ENCODE measurements at places on chromosomes 6 and 20.
A peak's percentile ranks its signal among the peaks of the same experiment; 100 is the strongest.

- no peak for DNase-seq
These were observed 222.8 kb upstream of the PLN start for GRCh38 chr6:118325220-118325860.

GRCh38 chr20:46213946-46214823 is 94.1 kb downstream of the CDH22 start:
- DNase-seq: no peak

GRCh38 chr20:51563486-51564332 is 21.2 kb upstream of the NFATC2 start:
- peak; percentile 70 for DNase-seq

- DNase-seq: no peak
These were observed 284.0 kb upstream of the RUNX2 start for GRCh38 chr6:45044086-45044485.

- no peak for DNase-seq
These were observed 4.0 kb downstream of the TTPAL start for GRCh38 chr20:44479643-44480042.

- DNase-seq: no peak
These were observed 20.7 kb upstream of the TRIM27 start for GRCh38 chr6:28944412-28944865.

GRCh38 chr6:31689249-31690110 is 8.6 kb upstream of the LY6G5C start:
- no peak for DNase-seq

GRCh38 chr20:24499472-24499871 is 30.0 kb downstream of the SYNDIG1 start:
- DNase-seq: no peak

DNA sequence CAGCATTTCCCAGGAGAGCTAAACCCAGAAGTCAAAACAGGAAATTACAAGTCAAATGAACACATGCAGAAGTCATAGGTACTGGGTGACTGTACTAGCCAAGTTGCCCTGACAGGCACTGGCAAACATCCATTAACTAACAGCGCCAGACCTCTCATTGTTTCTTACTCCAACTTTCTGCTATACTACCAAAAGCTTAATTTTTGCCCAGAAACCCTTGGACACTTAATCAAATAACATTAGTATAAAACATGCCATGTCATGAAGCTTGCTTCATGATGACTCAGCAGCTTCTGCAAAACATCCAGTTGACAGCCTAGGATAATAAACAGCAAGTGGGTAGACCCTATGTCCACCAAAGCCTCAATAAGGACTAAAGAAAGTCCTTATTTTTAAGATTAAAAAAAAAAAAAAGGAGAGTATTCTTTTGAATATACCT is 3.5 kb downstream of the NUP153 start:
- no peak for DNase-seq

GRCh38 chr6:53264337-53264736 is 84.4 kb downstream of the ELOVL5 start:
- DNase-seq: no peak

All from left lung (tissue), 14 donors.